ENCODE measurements at places on chromosomes 7 and 10.

DNA sequence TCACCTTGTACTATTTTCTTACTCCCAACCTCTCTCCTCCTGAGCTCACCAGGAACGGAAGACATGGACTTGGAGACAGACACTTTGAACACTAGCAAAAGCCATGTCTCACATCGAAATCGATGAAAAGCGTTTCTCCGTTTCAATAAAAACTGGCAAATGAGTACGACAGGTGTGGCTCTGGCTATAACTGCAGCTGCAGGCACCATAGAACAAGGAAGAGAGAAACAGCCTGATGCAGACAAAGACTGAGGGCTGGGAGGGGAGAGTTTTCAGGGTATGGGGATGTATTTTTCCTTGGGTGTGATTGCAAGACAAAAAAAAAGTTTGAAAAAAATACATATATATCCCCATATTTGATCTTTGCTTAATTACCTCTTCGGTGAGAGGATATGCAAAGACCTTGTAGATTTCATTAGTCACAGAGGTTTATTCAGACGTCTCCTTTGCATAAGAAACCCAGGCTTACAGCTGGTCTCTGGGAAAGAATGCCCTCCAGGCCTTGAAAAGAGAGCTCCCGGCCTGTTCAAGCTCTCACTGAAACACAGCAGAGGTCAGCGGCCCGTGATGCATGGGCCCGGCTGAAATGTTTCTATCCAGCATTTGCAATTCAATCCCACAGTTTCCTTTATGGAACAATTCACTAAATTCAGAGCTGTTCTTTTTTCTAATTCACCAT is 63.1 kb downstream of the TLL2 start:
- no peak for DNase-seq

- DNase-seq, result no peak
These were observed 15.9 kb downstream of the SORCS3 start for GRCh38 chr10:104657036-104657435.

GRCh38 chr10:126171555-126171954 is 216.7 kb downstream of the ADAM12 start:
- no peak for DNase-seq

DNA sequence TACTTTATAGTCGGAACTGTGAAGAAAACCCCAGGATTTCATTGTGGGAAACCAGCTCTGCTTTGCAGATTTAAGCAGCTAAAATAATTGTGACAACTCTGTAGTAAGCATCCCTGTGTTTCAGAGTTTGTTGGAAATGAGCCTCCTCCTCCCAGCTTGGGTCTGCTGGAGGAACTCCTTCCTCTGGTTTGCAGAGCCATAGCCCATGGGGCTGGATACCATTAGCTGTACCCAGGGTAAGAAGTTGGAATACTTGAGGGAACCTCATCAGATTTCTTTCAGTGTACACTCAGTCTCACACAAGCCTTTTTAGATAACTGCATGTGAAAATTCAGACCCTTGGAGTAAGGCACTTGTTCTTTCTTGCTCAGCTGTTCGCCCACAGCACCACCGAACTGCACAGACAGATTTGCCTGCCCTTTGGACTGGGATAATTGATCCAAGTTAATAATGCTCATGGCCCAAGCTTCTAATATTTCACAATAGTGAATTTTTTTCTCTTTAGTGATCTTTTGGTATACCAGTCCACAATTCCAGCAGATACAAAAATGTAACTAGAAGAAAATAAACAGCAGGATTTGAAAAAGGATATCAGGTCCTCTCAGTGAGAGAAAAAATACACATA is 467.4 kb upstream of the FZD8 start:
- no peak for DNase-seq

DNA sequence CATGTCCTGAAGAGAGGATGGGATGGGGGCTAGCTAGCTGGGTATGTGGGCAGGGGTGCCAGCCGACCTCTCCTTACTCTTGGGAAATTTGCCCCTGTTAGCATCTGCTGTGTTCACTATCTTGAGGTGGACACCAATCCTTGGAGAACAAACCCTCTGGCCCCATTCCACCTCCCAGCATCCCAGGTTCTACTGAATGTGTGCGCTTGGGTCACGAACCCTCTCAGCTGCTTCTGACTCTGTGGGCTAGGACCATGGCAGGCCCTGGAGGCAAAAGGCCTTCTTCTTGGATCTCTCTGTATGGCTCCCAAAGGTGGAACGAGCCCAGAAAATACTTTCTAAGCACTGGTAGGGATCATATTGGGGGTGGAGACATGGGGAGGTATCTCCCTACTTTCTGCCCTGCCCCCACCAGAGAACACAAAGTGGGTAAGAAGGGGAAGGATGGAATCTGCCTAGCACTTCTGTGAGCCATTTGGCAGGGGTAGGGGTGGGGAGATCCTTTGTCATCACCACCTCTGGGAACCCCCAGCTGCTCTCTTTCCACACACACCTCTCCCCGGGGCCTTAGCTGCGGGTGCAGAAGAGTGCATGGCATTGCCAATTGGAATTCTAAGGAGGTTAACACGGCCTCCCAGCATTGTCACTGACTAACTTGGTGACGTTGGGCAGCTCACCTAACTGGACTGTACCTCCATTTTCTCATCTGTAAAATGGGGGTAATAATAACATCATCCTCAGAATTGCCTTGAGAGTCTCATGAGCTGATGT is 7.7 kb downstream of the UNC5B start:
- DNase-seq, result no peak

DNA sequence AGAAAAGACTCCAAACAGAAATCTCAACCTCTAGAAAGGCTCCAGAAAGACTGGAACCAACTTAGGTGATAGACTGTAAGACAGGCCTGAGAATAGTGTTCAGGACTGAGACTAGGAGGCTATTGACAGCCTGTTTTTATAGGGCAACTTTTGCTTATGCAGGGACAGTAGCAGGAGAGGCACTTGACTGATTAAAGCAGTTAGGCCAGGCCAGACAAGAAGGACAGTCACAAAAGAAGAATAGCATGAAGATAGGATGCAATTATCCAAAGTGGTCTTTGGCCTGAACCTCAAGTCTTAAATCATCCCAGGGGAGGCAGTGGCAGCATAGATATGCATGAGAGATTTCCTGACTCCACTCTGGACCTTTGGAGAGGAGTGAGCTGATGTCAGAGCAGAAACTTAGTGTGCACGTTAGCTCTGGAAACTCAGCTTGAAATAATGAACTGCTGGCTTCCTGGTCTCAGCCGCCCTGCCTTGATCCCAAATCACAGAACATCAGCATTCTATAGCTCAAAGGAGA is 290.6 kb downstream of the SORCS3 start:
- DNase-seq, result no peak

GRCh38 chr10:43076876-43077420 is at the start of gene RET:
TSS of gene RET (plus strand) at chr10:43077069. CDS start at chr10:43077259, 190 bp downstream.
- DNase-seq, result no peak

GRCh38 chr7:128447941-128448564 is 7.6 kb upstream of the HILPDA start:
- DNase-seq, result no peak

- no peak for DNase-seq
These were observed 183.2 kb downstream of the CDCA7L start for GRCh38 chr7:21762469-21762868.

DNA sequence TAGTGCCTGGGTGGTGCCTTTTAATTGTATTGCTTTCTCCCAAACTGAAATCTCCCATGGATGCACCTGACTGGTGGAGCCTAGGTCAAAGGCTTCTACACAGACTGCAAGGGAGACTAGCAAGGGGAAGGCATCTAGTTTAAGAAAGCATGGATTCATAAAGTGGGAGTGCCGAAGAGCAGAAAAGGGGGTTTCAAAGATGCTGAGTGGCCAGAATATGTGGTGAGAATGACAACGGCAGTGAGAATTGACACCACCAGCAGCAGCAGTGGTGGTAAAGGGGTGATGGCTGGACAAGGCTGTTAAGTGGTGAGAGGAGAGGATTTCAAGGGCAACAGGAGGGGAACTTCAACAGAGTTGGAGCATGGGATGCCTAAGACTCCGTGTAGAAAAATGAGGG is 36.7 kb downstream of the LSMEM1 start:
- DNase-seq, result no peak

DNA sequence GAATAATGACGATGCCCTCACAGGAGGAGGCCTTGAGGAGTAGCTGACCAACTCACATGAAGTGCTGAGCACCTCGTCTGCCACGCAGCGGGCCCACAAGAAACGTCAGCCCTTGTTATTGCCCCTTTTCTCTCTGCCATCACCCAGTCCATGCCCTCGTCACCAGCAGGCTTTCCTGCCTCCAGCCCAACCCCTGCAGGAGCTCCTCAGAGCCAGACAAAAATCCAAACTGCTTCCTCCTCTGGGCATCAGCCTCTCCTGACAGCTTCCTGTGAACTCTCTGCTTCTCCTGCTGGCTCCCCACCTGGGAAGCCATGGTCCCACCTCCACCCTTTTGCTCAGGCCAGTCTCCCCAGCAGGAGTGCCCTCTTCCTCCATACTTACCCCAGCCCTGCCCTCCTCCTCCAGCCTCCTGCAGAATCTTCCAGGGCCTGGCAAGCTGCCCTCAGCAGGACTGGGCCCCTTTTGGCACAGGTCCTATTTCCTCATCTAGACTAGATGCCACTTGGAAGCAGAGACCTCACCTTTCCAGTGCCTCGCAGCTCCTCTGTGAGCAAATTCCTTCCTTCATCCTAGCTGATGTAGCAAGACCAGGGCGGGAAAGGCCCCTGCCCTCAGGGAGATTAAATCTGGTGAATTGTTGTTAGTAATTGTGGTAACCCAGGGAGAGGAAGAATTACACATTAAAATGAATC is 115.1 kb downstream of the C10orf105 start:
- DNase-seq, result no peak

GRCh38 chr10:102565793-102566192 is 62.0 kb downstream of the SUFU start:
- no peak for DNase-seq

GRCh38 chr7:44667190-44667589 is 60.8 kb downstream of the OGDH start:
- no peak for DNase-seq

GRCh38 chr10:118045837-118046394 is 825 bp downstream of the RAB11FIP2 start:
- DNase-seq, result no peak

GRCh38 chr10:13536674-13537366 is 8.0 kb upstream of the BEND7 start:
- no peak for DNase-seq

DNA sequence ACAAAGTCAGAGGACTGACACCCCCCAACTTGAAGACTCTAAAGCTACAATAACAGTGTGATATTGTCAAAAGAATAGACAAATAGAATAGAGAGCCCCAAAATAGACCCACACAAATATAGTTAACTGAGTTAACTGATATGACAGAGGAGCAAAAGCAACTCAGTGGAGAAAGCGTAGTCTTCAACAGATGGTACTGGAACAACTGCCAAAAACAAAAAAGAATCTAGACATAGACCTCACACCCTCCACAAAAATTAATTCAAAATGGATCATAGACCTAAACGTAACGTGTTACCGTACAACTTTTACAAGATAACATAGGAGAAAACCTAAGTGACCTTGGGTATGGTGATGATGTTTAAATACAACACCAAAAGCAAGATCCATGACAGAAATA is 28.6 kb upstream of the PWWP2B start:
- DNase-seq, result no peak

DNA sequence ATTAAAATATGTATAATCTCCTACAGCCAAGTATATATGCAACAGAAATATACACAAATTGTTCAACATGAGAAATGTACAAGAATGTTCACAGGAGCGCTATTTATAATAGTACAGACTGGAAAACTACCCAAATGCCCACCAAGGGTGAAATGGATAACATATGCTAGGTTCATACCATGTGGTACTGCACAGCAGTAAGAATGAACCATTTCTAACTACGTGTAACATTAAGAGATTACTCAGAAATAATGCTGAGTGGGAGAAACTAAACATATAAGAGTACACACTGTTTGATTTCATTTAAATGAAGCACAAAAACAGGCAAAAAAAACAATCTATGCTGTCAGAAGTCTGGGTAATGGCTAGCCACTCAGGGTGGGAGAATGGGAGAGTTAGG is 45.8 kb downstream of the RNLS start:
- no peak for DNase-seq

DNA sequence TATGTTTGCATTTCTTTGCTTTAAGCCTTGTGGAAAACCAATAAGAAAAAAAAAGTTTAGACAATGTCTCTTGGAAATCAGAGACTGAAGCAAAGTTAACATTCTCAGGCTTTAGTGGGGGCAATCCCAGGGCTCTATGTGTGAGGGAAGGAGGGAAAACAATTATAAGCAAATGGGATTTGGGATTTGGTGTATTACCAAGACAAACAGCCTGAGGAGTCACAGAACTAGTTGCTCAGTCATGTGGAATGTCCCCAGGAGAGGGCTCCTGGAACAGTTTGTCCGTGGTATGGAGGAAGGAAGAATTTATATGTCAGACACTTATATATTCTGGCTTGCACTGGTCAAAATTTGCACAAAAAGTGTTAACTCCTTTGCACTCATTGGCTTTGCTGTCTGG is 562.9 kb upstream of the TPK1 start:
- DNase-seq, result no peak
